ENCODE measurements at places on chromosomes 3 and 15. TPM values are rescaled to one million over a fixed set of nuclear protein-coding genes. Genes with fewer than 3 reads are reported as not detected.

GRCh38 chr3:129271674-129272073 is 7.0 kb upstream of the HMCES start:
- DNase-seq, result no peak

The DUSP7 gene
- total RNA-seq, result 4.3 TPM

DNA sequence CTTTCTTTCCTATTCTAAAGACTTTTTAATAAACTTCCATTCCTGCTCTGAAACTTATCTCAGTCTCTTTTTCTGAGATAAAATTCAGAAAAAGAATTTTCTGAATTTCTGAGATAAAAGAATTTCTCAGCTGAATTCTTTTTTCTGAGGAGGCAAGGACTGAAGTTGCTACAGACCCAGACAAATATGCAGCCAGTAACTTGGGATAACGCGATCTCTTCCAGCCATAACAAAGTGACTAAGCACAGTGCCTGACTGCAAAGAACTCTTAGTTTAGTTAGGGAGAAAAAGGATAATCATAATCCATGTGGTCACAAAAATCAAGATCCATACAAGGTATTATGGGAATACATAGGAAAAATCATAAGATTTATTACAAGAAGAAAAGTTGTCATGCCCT is 222.0 kb upstream of the GAP43 start:
- peak; percentile 21 for DNase-seq

DNA sequence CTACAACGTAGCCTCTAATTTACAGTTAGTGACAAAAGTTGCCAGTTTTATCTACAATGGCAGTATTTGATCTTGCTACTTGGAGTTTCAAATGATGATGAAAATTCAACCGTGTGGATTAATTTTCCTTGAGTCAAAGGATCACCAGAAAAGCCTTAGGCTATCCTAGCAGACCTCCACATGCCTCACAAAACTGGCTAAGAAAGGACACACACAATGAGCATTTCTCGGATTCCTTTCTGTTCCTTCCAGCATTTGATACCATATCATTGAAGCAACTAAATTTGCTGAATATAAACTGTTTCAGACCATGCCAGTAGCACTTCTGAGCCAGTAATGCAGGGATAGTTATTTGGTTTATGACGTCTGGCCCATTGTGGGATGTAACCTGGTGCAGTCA is 587.4 kb upstream of the MDFIC2 start:
- no peak for DNase-seq

The TNFAIP8L3 gene
- total RNA-seq, result 0.33 TPM

GRCh38 chr15:90606641-90607040 is 76.9 kb downstream of the CRTC3 start:
- DNase-seq, result no peak

The RTP3 gene
- total RNA-seq, result 0.41 TPM

The STRA6 gene
- total RNA-seq, result 12.9 TPM

DNA sequence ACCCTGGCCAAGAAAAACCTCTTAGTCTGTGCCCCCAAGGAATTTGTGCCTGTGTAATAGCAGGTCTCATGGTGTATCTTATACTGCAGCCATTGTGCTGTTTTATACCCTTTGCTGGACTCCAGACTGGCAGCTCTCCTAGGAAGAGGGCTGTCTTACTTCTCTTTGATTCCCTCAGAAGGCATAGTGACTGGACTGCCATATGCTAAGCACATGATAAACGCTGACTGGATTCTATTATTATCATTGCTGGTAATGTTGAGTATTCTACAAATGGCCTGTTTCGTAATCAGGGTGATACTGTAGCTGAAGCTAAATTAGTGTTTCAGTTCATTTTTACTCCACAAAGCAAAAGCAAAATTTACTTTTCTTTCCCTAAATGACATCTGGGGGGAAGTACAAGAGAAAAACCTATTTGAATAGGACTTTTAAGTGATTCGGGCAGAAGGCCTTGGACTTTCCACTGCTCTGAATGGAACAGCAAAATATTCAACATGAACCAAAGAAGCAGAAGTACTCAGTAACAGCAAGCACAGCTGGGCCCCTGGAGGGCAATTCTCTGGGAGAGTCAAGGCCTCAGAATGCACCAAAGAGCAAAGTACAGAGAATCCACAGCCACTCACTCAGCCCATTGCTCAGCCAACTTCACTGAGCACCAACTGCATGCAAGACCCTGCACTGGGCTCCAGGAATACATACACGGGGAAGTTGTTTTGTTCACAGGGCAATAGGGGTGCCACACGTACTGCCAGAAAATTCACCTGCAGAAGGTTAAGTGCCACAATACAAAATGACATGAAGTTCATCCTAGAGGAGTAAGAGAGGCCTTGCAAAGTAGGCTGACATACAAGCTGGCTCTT is 7.9 kb upstream of the BCL2A1 start:
- DNase-seq, result no peak

All from H4 (cell line).